Activated CD4-positive, alpha-beta T cell treated with anti-CD3 and anti-CD28 coated beads for 1 hour (primary cell): ENCODE measurements at places on chromosomes 3 and 15.

DNA sequence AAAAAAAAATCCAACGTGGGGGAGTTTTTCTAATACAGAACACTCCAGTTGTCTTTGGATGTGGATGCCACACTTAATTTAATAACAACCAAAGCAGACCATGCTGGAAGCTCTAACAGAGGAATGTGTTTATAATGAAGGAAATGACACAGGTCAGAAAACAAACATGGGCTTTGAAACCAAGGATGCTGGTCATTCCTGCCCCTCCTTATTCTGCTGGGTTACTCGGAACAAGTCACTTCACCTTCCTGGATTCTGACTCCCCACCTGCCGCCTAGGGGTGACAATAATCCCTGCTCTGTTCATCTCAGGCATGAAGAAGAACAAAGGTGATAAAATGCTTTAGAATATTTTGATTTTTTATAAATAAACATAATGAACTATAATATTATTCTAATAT lies 240.9 kb upstream of the ADAMTS9 start:
- DNase-seq: no peak

GRCh38 chr3:85950435-85950834 lies 991.6 kb downstream of the CADM2 start:
- DNase-seq: no peak

GRCh38 chr3:86229086-86229774 lies 761.7 kb downstream of the VGLL3 start:
- DNase-seq: no peak

DNA sequence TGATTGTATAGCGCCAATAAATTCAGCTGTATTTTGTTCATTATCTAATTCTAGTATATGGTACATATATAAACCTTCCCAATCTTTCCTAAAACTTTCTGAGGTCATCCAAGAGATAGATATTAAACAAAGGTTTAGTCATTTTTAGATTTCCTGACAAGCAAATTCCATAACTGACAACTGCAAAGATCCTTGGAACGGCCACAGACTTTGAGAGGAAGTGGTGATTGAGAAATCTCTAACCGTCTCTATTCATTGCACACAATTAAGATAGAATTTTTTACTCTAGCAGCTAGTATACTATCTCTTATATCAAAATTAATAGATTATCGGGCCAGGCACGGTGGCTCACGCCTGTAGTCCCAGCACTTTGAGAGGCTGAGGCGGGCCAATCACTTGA lies 4.7 kb downstream of the CSNK1G1 start:
- DNase-seq: no peak

- DNase-seq: no peak
Observed at GRCh38 chr3:35641920-35642527, 2.7 kb downstream of the ARPP21 start.

DNA sequence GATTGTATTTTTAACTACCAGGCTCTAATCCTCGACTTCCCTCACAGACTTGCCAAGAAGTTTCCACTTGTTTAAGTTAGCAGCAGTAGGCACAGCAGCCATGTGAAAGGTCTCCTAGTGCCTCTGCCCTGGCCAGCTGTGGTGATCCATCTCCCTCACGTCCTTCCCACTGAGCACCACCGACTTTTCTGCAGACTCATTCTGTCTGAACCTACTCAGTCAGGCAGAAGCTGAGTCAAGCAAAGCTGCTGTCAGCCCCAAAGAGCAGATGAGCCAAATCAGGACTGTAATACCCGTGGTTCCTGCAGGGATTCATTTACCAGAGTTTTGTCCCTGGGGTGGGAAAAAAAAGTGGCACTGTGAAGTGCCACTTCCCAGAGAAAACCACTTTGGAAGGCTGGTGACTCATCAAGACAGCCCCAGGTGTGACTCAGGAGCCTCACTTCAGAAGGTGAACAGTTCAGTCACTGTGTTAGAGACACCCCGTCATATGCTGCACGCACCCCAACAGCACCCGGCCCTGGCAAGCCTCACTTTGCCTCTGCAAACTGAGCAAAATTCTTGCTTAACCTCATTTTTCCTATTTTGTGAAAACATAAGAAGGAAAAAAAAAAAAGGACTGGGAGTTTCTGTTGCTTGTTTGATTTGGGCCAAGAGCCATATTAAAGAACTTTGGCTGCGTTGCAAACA lies 76.0 kb downstream of the WWTR1 start:
- DNase-seq: no peak

DNA sequence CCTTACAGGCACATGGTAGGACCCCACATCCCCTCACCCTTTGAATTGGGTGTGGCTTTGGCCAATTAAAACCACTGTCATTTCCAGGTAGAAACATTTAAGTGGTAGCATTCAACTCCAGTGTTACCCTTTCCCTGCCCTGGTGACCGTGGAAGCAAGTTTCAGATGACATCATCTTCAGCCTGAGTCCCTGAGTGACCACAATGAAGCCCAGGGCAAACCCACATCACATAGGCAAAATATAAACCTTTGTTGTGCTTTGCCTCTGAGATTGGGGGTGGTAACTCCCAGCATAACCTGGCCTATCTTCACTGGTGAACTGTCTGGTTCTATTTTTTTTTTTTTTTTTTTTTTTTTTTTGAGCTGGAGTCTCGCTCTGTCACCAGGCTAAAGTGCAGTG lies 404.0 kb upstream of the WNT5A start:
- no peak for DNase-seq

- DNase-seq: no peak
Observed at GRCh38 chr15:28888900-28889299, 3.1 kb downstream of the APBA2 start.

DNA sequence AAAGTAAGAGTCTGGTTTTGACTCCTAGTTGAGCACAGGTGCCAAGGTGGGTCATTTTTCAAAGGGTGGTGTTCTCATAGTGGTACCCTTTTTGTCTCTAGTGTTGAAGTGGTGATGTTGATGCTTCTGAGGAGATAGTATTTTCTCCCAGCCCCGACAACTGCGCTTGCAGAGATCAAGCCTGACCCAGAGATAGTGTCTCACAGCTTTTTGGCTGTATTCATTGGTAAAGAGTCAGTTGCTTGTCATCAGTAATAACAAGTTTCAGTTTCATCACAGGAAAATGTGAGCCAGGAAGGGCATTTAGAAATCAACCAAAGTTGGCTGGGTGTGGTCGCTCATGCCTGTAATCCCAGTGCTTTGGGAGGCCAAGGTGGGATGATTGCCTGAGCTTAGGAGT lies 139.3 kb downstream of the NFKBIZ start:
- no peak for DNase-seq

DNA sequence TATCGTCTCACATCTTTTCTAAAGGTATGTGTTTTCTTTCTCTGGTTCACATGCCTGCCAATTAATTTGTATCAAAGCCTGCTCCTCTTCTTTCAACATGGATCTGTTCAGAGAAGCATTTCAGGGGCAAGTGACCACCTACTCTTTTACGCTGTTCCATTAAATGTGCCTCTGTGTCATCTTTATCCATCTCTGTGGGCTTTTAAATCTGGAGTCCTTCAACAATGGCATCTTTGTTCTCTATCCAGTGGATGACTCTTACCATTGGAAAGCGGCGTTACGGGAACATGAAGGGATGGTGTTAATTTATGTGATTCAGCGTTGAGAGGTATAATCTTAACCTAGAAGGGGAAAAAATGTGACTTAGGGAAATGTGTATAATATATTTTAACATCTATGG lies 92.7 kb upstream of the CFAP20DC start:
- DNase-seq: no peak

- DNase-seq: no peak
Observed at GRCh38 chr15:72588096-72588495, 66.4 kb upstream of the GOLGA6B start.

DNA sequence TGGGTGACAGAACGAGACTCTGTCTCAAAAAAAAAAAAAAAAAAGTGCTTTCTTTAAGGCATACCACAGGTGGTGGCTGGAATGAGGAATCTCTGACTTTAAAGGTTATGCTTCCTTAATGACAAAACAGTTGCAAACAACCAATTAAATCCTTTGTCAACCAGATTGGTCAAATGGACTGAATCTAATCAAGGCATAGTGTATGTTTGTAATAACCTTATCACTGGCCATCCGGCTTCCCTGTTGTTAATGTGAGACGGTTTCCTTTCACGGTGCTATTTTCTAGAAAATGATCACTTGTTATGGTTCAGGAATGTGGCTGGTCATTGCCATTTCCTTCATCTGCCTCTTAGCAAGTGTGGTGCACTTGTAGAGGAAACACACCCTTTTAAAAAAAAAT lies 75.9 kb downstream of the FLNB start:
- DNase-seq: no peak

DNA sequence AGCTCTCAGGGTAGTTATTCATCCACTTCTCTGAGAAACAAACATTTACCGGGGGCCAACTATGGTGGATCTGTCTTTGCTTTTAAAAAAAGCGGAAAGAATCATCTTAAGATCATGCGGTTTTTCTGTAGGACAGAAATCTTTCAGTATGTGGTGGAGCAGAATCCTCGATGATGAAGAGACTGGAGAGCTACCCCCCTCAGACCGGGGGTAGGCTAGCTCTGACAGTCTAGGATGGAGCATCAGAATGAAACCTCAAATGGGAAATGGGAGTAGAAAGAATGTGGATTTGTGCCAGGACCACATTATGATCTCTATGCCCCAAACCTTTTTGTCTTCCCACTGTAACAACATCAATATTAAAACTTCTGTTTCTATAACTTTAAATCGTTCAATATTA lies 30.3 kb downstream of the TPRG1 start:
- DNase-seq: no peak

- no peak for DNase-seq
Observed at GRCh38 chr3:188353426-188353825, 199.5 kb downstream of the LPP start.

DNA sequence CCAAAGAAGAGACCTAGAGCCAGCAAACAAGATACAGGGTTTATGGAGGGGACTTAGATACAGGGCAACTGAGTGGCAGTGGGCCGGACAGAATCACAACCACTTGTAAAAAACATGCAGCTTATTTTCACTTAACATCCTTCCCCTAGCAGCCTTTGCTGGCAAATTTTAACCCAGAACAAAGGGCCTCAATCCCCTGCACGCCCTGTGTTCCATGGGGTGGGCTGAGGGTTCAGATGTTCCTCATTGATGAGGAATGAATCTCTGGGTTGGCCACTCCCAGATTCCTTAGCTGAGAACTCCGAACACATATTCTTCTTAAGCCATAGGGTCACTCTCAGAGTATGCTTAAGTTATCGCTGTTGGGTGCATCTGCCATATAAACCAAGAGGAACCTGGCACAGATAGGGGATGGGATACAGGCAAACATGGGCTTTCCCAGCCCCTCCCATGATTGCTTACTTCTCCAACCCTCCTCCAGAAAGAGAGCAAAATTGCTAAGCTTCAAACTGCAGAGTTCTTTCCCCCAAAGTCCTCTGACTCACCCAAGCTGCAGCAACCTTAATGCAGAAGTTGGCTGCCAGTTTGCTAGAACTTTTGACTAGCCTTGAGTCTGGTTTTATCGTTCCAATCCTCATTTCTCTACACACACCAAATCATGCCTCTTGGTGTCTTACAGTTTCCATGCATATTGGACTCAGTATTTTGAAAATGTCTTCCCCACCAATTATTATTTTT lies 146.9 kb downstream of the CD47 start:
- no peak for DNase-seq

GRCh38 chr3:38616111-38616510 lies 33.4 kb downstream of the SCN5A start:
- no peak for DNase-seq

DNA sequence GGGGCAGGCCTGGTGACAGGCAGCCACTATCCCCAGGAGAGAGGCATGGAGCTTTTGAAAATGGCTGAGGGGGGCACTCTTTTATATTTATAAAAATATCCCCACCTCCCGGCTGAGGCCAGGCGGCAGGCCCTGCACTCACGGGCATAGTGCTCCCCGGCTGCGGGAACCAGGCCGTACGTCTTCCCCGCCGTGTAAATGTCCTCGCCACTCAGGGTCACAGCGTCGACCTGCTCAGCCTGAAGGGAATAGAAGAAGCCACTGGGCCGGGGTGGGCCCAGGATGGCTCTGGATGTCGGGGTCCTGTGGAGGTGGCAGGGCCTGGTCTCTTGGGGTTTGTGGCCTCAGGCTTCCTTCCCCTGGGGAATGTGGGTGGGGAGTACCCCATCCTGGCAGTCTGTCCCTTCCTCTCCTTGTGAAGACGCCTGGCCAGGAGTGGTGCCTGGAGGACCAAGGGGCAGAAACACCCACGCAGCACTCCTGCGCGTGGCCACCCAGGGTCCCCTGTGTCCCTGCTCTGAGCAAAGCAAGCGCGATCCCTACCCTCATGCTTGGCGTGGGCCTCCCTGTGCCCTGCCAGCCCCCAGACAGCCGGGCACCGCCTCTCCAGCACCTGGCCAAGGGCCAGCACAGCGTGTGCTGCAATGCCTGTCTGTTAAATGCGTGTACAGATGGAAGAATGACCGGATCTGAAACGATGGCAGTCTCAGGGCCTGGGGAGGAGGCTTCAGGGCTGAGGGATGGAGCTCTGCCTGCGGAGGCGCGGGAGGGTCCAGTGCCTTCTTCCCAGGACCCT lies 18.9 kb downstream of the MELTF start:
- no peak for DNase-seq

DNA sequence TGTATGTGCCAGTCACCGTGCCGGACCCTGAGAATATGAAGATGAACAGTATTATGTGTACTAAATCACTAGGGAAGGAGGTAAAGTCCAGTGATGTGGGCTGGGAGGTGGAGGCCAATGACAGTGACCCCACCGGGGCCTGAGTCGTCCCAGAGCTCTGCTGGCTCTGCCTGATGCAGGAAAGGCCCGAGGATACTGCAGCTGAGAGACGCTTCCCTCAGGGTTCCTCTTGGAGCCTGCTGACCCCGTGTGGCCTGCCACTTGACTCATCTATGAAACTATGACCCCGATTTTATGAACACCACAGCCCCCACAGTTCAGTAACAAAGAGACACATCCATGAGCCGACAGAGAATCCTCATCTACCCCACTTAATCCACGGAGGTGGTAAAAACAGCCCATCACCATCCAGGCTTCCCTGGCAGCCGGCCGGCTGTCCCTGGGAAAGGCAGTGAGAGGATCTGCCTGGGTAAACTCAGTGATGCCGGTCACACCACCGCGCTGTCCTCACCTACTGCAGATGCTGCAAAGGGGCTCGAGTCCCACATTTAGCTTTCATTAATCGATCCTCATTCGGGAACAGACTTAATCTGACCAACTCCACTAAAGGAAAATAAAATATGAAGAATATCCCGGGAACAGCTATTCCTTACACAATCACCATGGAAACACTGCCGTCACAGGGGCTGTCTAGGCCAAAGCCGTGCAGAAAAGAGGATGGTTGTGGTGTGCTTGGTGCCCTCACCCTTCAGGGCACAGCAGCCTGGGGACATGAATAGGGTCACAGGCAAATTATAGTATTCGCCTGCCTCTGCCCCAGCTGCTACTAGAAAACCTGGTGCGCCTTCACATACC lies 82.9 kb downstream of the ARRDC4 start:
- DNase-seq: no peak

- no peak for DNase-seq
Observed at GRCh38 chr3:52002748-52003147, 7.1 kb upstream of the RPL29 start.

DNA sequence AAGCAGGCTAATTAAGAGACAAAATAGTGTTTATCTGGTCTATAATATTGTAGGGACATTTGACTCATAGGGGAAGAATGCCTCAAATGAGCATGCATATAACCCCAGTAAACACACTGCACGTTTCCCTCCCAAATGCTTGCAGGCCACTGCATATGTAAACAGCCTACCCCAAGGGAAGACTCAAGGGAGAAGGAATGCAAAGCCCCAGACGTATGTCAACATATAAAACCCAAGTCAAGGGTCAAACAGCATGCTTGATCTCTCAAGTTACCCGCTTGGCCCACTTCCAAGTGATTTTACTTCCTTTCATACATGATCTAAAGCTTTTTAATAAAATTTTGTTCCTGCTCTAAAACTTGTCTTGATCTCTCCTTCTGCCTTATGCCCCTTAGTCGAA lies 1090.0 kb downstream of the OTOL1 start:
- DNase-seq: no peak

GRCh38 chr3:123637131-123637530 lies 52.3 kb upstream of the HACD2 start:
- DNase-seq: no peak
